Islet precursor cell (in vitro differentiated cells): ENCODE measurements at places on chromosomes 4 and X.

- DNase-seq = no peak
These were observed 94.9 kb downstream of the EMCN start for GRCh38 chr4:100422894-100423293.

- no peak for DNase-seq
These were observed 173.6 kb downstream of the AFAP1 start for GRCh38 chr4:7766086-7766485.

- no peak for DNase-seq
These were observed 134.4 kb downstream of the EDA2R start for GRCh38 chrX:66504481-66504880.

DNA sequence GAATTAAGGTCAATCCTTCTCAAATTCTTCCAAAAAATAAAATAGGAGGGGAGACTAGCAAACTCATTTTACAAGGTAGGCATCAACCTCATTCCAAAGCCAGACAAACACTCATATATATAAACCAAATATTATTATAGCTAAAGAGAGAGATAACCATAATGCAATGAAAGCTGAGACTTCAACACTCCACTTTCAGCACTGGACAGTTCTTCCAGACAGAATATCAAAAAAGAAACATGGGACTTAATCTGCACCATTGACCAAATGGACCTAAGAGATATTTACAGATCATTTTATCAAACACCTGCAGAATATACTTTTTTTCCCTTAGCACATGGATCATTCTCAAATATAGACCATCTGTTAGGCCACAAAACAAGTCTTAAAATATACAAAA is 15.5 kb upstream of the EDA2R start:
- no peak for DNase-seq

DNA sequence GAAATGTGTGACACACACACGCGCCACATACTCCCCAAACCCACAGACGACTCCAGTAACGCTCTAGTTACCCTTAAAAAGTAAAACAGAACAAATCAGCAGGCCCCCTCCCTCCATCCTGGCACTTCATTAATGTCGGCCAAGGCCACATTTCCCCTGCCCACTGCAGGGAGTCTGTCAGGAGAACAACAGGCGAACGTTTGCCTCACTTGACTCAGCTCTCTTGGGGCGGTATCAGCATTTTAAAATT is 671 bp upstream of the FHIP1A start:
- DNase-seq = no peak

DNA sequence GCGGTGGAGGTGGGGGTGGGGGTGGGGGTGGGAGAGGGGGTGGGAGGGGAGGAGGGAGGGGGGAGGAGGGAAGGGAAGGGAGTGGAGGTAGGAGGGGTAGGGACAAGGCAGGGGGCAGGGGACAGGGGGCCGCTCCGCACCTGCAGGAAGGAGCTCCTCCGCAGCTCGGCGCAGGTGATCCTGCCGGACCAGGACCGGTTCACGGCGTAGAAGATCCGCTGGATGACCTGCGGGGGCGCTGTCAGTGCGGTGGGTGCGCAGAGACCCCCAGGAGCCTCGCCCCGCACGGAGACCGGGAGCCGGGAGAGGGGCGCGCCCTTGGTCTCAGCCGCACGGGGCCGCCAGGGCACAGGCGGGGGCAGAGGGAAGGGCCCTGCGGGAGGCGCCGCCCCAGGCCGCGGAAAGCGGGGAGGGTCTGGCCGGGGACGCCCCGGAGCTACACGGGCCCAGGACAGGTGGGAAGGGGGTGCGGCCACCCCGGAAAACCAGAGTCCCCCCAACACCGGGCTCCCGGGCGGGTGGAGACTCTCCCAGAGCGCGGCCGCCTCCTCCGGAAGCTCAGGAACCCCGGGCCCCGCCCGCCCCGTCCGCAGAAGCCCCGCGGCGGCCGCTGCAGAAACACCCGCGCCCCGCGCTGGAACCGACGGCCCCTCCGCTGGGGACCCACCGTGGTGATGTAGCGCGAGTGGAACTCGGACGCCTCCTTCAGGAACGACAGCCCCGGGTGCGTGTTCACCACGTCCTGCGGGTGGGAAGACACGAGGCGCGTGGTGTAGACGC is 27.6 kb upstream of the GTPBP6 start:
- no peak for DNase-seq

- peak; percentile 75 for DNase-seq
These were observed at the start of gene LGI2 for GRCh38 chr4:25030277-25031076. LGI2 (minus strand) TSS chr4:25030946; CDS start chr4:25030693, 253 bp downstream.

- DNase-seq = no peak
These were observed 759.1 kb upstream of the SLIT2 start for GRCh38 chr4:19492606-19493005.

DNA sequence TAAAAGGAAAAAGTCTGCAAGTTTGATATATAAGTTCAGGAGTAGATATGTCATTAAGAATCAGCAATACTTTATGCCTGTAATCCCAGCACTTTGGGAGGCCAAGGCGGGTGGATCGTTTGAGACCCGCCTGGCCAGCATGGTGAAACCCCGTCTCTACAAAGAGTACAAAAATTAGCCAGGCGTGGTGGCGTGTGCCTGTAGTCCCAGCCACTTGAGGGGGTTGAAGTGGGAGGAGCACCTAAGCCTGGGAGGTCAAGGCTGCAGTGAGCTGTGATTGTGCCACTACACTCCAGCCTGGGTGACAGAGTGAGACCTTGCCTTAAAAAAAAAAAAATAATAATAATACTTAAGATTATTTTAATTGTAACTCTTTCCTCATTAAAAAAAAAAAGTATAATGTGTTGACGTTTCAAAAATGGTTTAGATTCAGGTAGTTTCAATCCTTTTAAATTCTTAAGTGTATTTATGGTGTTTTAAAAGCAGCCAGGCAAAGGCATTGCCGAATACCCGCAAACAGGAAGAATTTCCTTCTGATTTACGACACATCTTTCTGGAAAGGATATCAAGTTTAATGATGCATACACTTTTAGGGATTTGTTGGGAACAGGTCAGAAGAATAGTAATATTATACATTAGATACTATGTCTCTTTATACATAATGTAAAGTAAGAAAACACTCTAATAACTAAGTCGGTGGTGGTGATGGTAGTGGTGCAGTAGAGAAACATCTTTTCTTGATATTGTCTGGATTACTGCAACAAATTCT is 80.9 kb downstream of the KDM6A start:
- DNase-seq = no peak

- no peak for DNase-seq
These were observed 636.5 kb upstream of the SLIT2 start for GRCh38 chr4:19615086-19615689.

- no peak for DNase-seq
These were observed 632.6 kb upstream of the INTU start for GRCh38 chr4:127000110-127000509.

GRCh38 chr4:57370691-57371090 is 260.5 kb upstream of the IGFBP7 start:
- no peak for DNase-seq

GRCh38 chrX:113522814-113523213 is 682.2 kb upstream of the AMOT start:
- no peak for DNase-seq
